ENCODE measurements at places on chromosomes 12 and 14.

- peak; percentile 81 for DNase-seq
These were observed at the start of gene HSPB8 for GRCh38 chr12:119178544-119179334. Gene HSPB8 (plus strand): TSS chr12:119178931. CDS start chr12:119179313, 382 bp downstream.

DNA sequence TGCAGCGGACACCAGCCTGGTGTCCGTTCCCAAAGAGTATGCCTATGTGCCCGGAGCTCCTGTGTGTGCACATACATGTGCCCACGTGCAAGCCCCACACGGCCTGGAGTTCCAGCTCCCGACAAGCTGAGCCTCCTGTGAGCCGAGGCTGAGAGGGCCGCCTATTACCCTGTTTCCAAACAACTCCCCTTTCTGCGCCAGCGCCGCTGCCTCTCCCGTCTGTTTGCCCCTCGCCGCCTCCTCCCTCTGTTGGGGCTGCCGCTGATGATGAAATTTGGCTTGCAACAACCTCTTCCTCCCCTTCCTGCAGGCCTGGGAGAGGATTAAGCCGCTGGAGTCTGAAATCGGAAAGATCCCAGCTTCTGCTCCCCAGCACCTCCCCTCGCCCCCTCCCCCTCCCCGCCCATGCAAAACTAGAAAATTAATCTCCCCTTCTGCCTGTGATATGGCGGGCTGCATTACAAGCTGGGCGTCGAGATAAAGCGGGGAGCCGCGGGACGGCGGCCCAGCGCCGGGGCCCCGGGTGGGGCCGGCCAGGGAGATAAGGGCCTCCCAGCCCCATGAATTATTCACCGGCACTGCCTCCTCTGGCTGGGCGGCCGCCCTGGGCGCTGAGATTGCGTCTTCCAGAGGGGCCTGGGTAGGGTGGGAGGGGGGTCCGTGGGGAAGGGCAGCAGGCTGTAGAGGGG is 6.8 kb upstream of the ASIC1 start:
- DNase-seq = peak; percentile 90

DNA sequence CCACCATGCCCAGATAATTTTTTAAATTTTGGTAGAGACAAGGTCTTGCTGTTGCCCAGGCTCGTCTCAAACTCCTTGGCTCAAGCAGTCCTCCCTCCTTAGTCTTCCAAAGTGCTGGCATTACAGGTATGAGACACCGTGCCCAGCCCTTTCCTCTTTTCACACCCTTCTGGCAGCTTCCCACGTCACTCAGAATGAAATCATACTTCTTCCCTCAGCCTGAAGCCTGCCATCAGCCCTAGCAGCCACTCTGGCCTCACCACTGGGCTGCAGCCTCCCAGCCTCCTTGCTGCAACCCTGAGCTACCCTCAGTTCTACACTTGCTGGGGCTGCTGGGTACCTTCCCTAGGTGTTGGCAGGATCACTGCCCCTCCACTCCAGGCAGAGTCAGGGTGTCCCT is 18.2 kb downstream of the ANKRD9 start:
- DNase-seq = no peak

GRCh38 chr14:102973706-102974285 is 51.3 kb downstream of the AMN start:
- DNase-seq = no peak

- DNase-seq = peak; percentile 77
These were observed 18.9 kb upstream of the POC1B start for GRCh38 chr12:89544681-89545184.

- no peak for DNase-seq
These were observed 305.6 kb downstream of the GALC start for GRCh38 chr14:87687420-87687819.

DNA sequence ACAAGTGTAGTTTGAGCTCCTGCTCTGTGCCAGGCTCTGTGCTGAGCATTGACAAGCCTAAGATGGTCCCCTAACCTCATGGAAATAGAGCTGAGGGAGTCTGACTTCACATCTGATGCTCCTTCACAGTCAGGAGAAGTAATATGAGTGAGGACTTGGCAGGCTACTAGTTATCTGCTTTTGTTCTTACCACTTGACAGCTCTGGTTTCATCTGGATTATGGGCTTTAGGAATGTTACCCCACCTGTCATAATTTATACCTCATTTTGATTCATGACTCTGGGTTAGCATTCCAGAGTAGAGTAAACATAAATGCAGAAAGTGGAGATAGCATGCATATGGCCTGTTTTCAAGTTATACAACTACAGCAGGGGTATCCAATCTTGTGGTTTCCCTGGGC is 40.5 kb downstream of the ATP6V1D start:
- peak; percentile 6 for DNase-seq

DNA sequence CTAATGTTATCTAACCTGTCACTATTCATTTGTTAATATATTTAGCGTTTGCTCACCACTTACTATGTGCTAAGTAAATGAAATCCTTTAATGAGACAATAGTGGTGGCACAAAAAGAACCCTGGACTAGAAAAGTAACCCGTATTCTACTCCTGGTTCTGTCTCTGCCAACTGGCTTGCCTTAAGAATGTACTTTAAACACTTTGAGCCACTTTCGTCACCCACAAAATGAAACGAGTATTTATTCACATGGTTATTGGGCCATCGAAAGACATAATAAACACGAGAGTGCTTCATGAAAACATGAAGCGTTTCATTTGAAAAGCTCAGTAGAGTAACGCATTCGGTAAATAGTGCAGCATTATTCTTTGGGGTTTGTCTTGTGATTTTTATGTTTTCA is 254.7 kb downstream of the EGLN3 start:
- DNase-seq = no peak
